ENCODE measurements at places on chromosomes 2 and 18.

DNA sequence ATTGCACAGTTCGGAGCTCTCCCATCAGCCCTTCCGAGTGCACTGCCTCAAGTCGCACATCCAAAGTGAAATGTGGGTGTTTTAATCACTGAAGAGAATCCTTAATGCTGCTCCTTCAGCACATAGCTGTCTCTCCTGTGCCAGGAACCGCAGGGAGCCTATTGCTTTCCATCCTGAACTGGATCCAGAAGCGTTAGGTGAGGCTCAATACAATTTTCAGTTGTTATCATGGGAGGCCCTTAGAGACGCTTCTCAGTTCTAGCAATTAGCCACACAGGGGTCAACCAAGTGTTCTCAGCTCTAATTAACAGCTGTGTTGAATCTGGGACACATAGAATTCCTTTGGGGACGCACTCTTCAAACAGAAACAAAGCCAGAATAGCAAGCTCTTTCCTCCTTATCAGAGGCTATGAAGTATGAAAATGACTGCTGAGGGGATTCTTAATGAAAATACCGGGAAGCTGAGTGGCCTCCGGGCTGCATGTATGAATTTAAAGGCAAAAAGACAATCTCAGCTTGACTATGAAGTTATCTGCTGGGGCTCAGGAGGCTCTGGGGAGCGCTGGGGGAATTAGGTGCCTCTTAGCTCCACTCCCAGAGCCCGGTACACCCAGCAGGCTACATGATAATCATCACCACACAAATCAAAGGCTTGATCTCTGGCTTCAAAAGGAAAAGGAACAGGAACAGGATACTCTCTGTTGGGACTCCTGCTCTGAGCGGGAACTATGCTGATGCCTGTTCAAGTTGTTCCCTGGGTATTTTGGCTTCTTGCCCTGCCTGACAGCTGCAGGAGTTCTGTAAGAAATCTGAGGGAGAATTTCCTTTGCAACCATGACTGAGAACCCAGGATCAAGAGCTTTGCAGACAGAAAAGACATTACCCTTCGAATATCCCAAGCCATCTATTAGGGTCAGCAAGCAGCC, 55.4 kb upstream of the NCOA1 start:
- no peak for DNase-seq

DNA sequence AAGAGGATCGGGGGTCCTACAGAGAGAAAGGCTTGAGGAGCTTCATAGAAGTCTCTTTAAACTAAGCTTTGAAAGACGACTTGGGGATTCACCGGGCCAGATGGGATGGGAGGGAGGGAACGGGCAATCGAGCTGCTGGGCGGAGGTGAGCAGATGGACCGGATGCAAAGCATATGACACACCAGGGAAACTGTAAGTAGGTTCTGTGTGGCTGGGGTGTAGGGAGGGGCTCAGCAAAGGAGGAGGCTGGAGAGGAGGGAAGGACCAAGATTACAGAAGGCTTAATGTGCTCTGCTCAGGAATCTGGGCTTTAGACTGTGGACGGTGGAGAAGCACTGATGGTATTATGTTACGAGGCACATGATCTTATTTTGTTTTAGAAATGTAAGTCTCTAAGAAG, 131.5 kb downstream of the MAIP1 start:
- no peak for DNase-seq

GRCh38 chr2:109345653-109346480, 216.9 kb downstream of the SH3RF3 start:
- DNase-seq = no peak

- DNase-seq = no peak
Measured at GRCh38 chr2:174611006-174611405, 13.4 kb upstream of the WIPF1 start.

- no peak for DNase-seq
Measured at GRCh38 chr2:7867867-7868266, 814.0 kb upstream of the ID2 start.

All from activated naive CD4-positive, alpha-beta T cell (primary cell).